ENCODE measurements at places on chromosomes 3 and 15.
A peak's percentile ranks its signal among the peaks of the same experiment; 100 is the strongest.

DNA sequence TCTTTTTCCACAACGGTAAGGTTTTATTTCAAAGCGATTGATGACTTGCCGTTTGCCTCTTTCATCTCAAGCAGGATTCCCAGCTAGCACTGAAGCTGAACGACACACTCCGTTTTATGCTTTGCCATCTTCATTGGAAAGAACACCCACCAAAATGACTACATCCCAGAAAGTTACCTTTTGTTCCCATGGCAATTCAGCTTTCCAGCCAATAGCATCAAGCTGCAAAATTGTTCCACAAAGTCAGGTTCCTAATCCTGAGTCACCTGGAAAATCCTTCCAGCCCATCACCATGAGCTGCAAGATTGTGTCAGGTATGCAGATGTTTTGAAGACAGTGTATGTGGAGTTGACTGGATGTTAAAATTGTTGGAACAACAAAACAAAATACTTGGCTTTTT is 56.5 kb downstream of the YEATS2 start:
- DNase-seq = no peak

GRCh38 chr15:88069561-88069960 is 187.0 kb downstream of the NTRK3 start:
- DNase-seq = no peak

- peak; percentile 67 for DNase-seq
Measured at GRCh38 chr3:45509038-45509767, 85.3 kb upstream of the LIMD1 start.

DNA sequence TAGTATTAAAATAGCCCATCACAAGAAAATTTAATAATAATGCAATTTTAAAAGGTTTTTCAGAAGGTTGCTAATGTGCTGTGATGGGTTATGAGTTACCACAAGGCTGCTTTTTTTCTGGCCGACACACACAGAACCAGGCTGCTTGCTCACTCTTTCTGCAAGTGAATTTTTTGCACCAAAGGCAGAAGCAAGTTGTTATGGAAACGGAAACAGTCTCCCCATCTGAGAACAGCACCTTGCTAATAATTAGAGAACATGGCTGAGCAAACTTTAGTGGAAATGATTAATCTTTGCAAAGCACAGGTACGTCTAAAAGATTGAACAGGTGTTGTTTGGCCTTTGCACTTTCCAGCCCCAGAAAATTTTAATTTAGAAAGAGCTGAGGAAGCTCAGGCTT is 51.0 kb downstream of the CACNA2D3 start:
- no peak for DNase-seq

DNA sequence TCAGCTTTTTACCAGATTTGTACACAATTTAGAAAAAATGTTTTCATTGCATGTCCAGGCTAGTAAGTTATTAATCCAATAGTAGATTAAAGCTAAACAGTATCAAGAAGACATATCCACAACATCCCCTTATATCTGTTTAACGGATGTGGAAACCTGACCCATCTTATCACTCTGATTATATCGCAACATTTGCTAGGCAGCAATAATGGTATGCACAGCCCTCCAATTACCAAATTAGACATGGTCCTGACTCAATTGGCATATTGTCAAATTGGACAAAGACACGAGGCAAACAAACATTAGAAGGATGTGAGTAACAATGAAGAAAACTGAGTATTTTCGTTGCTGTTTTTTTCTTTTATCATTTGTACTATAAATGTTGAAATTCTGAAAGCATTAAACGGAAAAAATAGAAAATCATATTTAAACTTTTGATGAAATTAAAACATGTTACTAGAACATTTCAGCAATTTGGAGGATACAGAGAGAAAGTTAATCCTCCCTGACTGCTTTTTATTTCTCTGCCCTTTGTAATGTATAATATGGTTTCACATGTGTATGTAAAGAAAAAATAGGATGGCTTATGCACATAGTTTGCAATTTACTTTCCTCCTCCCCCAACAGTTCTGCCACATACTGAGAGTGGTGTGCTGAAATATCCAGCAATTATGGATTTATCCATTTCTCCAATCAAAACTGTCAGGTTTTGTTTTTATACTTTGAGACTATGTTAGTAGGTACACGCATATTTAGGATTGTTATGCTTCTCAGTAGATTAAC is 633.7 kb downstream of the ZIC1 start:
- peak; percentile 62 for DNase-seq

Data from fibroblast of pulmonary artery (primary cell).